ENCODE measurements at places on chromosomes 16 and 17.

GRCh38 chr17:21303441-21304065 lies 19.0 kb downstream of the MAP2K3 start:
- DNase-seq: no peak

DNA sequence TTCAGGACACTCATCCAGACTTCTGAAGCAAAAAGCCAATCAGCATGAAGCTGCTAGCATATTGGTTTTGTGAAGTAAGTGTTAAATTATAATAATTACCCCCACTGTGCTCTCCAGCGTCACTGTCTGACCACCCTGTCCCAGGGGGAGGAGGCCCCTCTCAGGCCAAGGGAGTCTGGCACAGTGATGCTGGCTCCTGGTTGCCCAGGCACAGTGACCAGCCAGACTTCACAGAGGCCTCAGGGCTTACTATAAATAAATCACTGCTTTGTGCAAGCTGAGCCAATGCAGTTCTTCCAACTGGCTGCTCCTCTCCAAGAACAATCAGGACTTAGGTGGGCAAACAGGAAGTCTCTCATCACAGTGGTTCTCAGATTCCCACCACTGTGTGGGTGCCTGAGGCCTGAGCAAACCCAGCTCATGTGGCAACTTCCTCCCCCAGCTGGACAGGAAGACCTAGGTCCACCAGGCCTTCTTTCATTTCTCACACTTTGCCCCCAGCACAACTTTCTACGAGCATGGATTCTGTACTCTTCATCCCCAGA lies 1.7 kb upstream of the DBNDD1 start:
- DNase-seq: peak; percentile 40

DNA sequence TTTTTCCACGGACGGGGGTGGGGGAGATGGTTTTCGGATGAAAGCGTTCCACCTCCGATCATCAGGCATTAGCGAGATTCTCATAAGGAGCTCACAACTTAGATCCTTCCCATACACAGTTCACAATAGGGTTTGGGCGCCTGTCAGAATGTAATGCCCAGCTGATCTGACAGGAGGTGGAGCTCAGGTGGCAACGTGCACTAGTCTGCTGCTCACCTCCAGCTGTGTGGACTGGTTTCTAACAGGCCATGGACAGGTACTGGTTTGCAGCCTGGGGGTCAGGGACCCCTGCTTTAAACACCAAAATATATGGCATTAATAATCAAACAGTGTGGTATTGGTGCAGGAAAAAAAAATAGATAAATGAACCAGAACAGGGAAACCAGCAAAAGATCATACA lies 157.5 kb upstream of the NLRP1 start:
- no peak for DNase-seq

DNA sequence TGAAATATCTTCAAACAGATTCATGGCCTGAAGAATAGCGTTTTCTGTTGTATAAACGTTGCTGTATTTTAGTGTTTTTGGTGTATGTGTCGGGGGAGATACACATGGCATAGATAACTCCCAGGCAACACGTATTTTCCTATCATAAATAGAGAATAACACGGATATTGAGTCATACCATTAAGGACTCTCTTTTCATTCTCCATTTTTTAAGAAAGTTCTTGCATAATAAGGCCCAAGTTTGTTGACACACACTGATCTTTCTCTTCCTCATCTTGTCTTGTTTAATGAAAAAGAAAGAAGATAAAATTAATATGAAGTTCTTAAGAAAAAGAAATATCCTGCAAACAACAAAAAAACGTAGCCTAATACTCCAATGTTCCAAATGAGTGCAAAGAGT lies 13.4 kb downstream of the ABCA8 start:
- no peak for DNase-seq

DNA sequence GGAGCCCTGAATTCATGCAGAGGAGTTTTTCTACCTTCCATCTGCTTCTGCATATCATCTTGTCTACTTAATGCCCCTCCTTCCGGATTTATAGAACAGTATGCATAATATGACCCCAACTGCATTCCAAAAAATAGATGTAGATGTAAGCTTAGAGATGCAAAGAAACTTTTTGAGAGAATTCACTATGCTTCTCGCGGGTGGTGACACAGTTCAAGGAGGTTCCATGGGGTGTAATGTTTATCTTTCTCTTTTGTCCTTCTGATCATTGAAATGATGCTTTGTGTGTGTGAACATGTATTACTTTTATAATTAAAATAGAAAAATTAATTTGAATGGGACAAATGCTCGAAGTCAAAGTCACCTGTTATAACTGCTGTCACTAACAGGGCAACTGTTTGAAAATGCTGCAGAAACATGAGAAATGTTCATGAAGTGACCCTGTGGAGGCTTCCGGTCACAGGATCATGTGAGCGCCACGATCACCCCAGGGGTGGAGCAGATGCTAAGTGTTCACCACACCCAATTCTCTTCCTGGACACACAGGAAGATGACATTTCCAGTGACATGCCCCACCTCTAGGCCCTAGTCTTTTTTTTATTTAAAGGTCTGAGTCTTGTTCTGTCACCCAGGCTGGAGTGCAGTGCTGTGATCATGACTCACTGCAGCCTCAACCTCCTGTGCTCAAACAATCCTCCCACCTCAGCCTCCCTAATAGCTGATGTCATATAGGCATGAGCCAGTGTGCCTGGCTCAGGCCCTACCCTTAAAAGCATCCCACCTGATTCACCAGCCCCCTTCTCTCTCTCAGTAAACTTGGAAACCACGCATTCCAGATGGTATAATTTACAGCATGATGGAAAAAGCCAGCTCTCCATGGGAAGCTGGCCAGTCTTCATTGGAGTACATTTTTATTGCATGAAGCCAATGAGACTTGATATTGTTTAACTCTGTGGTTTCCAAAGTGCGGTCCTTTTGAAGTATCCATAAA lies 21.0 kb upstream of the AGRP start:
- peak; percentile 28 for DNase-seq

DNA sequence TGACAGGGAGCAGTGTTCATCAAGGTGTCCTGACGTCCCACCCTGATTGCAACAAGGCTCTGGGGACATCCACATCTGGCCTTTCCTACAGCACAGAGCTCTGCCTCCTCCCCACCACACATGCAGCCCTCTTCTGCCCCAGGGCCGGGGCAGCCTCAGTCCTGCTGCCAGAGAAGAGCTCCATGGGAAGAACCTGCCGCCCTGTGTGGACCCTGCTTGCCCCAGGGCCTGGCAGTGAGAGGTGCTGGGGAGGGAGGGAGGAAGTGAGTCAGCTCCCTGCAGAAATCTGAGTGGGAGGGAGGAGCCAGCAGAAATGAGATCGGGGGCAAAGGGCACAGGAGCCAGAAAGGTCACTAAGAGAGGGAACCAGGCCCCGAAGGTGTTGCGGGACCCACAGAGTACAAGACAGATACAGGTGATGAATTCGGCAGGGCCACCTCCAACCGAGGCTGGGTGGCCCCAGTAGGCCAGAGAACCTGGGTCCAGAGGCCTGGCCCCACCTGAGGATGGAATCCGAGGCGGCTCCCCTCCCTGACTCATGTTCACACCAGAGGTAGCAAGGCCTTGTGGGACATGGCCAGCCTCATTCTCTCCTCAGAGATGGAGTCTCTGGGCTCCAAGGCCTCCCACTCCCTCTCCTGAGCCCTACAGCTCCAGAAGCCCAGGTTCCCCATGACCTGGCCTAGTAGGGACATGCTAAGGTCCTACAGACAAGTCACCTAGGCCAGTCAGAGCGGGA lies 24.8 kb downstream of the MYO18A start:
- peak; percentile 59 for DNase-seq

DNA sequence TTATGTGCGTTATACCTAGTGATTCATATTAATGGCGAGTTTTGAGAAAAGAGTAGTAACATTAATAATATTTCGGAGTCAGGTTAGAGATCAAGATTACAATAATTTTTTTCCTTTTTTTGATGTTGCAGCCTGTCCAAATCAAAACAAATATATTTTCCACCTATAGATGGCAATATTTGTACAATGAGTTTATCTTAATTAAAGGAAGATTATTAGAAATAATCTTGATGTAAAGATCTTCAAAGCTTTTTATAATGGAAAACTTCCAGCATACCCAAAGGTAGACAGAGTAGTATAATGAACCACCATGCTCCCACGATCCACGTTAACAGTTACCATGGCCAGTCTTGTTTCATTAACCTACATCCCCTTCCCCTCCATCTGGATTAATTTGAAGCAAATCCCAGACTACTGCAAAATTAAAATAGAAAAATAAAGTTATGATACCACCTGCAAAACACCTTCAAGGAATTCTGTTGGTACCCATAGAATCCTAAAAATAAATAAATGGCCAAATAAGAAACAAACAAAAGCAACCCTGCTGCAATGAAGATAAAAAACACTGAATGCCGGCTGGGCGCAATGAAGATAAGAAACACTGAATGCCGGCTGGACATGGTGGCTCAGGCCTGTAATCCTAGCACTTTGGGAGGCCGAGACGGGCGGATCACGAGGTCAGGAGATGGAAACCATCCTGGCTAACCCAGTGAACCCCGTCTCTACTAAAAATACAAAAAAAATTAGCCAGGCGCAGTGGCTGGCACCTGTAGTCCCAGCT lies 46.5 kb upstream of the GINS3 start:
- no peak for DNase-seq

- DNase-seq: no peak
These were observed 40.6 kb upstream of the HOXB13 start for GRCh38 chr17:48769009-48769675.

GRCh38 chr17:76354747-76355310 lies 1.1 kb upstream of the PRPSAP1 start:
- peak; percentile 43 for DNase-seq

DNA sequence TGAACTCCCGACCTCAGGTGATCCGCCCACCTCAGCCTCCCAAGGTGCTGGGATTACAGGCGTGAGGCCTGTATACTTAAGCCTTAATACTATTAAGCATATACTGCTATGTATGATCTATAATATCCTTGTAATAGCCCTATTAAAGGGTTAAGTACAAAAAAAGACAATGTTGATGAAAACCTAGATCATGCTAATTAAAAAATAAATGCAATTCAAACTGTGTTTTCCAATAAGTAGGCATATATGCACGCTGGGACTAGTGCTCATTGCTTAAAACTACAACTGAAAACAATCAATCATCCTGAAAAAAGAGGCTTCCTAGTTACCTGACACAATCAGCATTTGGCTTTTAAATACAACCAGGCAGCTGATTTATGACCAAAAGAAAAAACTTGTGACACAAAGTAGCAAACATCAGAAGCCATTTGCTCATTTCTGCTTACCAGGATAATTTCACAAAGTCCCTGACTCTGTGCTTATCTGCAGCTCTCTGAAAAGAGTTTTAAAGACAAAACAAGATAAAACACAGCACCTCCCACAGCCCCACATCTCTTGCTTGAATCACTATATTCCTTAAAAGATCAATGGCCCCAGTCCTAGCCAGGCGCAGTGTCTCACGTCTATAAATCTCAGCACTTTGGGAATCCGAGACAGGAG lies 11.1 kb downstream of the ZNF385C start:
- no peak for DNase-seq

GRCh38 chr16:12625068-12625467 lies 178.6 kb downstream of the CPPED1 start:
- DNase-seq: no peak

DNA sequence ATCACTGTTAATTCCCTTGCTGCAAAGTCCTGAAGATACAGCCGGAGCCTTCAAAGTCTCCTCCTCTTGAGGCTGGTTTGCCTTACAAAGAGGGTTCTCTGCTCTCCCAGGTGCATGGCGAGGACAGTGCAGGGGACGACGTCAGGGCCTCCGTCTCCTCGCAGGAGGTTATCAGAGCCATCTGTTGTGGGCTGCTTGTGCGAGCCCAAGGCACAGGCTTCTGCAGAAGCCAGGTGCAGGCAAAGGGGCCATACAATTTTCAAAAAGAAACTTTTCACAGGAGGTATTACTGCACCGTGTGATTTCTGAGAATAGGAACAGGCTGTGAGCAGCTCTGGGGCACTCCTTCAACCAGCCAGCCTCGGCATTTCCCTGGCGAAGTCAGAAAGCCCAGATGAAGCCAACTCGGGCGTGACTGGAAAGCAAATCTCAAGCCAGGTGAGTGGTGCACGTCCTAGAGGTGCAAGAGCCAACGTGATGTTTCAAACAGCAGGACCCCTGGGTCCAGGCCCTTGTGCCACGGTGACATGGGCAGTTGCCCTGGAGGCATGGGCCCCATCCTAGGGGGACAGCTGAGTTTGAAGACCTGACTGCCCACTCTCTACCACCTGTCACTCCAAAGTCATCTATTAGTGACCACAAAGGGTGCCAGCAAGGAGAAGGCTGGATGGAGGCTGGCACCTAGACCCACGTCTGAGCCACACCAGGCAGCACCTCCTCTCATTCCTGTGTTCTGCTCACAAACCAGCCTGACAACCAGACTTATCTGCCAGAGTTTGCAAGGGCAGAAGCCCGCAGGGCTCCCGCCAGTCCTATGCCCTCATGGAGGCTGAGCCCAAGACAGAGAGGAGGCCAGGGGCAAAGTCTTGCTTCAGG lies 68.6 kb downstream of the SMPD3 start:
- DNase-seq: no peak

GRCh38 chr16:89615596-89616090 lies 2.2 kb downstream of the DPEP1 start:
- no peak for DNase-seq

DNA sequence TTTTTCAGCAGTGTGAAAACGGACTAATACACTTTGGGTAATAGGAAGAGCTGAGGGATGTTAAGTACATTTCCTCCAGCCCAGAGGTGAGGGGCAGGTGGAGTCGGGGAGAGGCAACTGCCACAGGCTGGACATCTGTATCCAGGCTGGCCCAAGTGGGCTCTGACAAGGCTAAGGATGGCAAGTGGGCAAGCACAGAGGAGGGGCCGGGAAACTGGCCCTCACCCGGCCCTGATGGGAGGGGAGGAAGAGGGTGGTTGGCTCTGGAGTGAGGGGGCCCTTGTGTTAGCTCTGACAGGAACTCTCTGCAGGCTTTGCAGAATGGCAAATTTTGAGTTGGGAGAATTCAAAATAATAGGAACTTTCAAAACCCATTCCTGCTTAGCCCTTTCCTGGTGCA lies 251.0 kb upstream of the TNRC6C start:
- DNase-seq: no peak

- no peak for DNase-seq
These were observed 124.3 kb downstream of the CDRT15L2 start for GRCh38 chr17:20703781-20704180.

DNA sequence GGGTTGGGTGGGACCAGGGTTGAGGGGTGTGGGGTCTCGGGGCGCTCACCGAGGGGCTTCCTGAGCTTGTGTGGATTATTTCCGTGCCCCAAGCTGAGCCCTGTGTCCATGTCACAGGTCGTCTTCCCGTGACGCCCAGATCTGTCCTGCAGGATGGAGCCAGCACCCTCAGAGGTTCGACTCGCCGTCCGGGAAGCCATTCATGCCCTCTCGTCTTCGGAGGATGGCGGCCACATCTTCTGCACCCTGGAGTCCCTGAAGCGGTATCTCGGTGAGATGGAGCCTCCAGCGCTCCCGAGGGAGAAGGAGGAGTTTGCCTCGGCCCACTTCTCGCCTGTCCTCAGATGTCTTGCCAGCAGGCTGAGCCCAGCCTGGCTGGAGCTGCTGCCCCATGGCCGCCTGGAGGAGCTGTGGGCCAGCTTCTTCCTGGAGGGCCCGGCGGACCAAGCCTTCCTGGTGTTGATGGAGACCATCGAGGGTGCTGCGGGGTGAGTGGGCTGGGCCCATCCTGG lies 1.0 kb downstream of the TELO2 start:
- DNase-seq: peak; percentile 70

GRCh38 chr16:9370061-9370491 lies 278.6 kb downstream of the HAPSTR1 start:
- no peak for DNase-seq
